ENCODE measurements at places on chromosomes 6 and 20. TPM values are rescaled to one million over a fixed set of nuclear protein-coding genes. Genes with fewer than 3 reads are reported as not detected.
A peak's percentile ranks its signal among the peaks of the same experiment; 100 is the strongest.

DNA sequence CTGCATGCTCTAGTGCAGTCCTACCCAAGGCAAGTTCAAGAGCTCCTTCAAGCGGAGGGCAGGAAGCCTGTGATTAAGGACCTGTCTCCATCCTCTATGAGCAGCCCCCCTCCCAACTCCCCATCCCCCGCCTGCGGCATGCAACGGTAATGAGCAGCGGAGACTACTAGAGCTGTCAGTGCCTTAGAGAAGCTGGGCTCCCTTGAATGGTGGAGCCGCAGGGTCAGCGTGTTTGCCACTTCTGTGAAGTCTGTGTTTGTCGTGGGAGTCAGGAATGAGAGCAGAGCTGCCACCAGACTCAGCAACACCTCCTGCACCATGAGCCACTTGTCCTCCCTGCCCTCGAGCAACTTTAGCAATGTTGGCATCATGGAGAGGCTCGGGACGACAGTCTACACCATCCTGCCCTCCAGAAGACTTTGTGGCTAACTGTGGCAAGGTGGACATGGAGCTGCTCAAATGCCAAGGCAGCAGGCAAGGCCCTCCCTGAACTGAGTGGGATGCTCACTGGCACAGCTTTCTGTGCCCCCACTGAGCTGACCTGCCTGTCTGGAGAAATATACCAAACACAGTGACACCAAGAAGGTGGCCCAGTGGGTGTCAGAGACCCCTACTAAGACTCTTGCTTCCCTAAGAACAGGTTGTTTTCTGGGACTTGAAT lies 23.8 kb upstream of the SYNDIG1 start:
- H3K36me3 ChIP-seq: no peaks in the 10 kb centered on the region
- no peak overlapping the region for H3K4me3 ChIP-seq
- no peaks in the 10 kb centered on the region for H3K4me1 ChIP-seq
- H3K27me3 ChIP-seq: no peaks in the 10 kb centered on the region
- no peak for DNase-seq

DNA sequence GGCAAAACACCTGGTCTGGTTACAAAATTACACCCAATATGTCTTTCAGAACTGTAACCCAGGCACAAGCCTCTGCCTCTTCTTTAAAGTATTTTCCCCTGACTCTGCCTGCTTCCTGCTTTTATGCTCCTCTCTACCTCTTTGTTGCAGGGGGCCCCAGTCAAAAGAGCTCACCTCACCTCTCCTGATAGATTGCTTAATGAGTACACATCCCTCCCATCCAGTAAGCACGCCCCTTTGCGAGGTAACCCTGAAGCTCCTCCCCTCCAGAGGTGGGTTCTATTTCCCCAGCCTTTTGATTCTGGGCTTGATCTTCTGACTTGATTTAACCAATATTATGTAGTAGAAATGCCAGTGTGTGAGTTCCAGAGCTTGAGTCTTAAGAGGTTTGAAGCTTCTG lies 56.6 kb upstream of the EYA2 start:
- no peak overlapping the region for H3K27ac ChIP-seq
- peaks cover 3% of the 10 kb centered on the region for H3K27me3 ChIP-seq
- H3K36me3 ChIP-seq: no peaks in the 10 kb centered on the region
- H3K4me3 ChIP-seq: no peak overlapping the region
- no peak for DNase-seq
- H3K4me1 ChIP-seq: no peaks in the 10 kb centered on the region

DNA sequence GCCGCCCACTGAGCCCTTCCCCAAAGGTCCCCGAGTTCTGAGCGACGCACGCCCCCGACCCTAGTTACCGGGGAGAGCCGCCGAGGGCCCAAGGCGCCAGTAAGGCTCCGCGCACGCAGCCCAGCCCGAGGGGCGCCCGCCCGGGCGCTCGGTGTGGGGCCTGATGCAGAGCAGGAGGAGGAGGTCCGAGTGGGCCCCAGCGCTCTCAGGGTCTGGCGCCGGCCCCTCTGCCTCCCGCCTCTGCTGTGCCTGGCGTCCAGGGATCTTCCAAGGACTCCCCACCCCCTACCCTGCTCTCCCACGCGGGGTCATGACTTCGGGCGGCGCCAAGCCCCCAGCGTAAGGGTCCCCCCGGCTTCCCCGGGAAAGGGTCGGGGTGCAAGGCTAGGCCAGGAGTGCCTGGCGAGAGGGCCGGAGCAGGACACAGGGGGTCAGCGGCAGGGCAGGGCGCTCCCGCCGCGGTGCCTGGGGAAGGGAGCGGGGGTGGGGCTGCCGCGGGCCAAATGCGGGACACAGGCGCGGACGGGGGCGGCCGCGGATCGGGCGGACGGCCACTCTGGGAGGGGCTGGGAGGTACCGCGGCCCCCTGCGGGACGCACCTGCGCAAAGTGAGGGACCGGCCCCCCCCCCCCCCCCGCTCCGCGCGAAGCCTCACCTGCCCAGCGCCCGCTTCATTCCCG lies 637 bp downstream of the ABHD12 start:
- no peaks in the 10 kb centered on the region for H3K27me3 ChIP-seq
- peak overlapping the region; percentile 48 for H3K27ac ChIP-seq
- H3K36me3 ChIP-seq: no peaks in the 10 kb centered on the region
- no peak for DNase-seq
- peaks cover 23% of the 10 kb centered on the region for H3K4me1 ChIP-seq
- H3K4me3 ChIP-seq: peak overlapping the region; percentile 93

DNA sequence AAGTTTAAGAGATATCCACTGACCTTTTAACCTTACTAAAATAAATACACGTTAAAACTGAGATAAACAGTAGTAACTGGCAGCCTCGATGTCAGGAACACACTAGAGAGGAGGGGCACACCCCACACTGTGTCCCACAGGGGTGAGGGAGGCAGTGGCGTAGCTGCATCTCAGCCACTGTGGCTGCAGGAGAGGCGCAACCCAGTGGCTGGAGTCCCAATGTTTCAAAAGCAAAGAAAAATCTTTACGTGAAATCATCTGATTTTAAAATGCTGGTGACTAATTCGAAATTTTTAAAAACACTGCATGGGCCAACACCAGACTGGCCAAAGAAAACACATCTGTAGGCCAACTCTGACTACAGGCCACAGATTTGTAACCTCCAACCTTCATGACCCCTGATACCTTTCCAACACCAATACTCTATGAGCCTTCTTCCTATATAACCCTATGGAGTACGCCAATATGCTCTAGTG lies 54.7 kb downstream of the TRAM2 start:
- H3K4me1 ChIP-seq: peaks cover 25% of the 10 kb centered on the region
- H3K36me3 ChIP-seq: no peaks in the 10 kb centered on the region
- H3K27me3 ChIP-seq: no peaks in the 10 kb centered on the region
- DNase-seq: no peak

GRCh38 chr20:62201173-62202082 lies 18.6 kb downstream of the MTG2 start:
- H3K4me1 ChIP-seq: no peaks in the 10 kb centered on the region
- no peak overlapping the region for H3K27ac ChIP-seq
- peaks cover 3% of the 10 kb centered on the region for H3K36me3 ChIP-seq

The HLA-DQA1 gene
- total RNA-seq: not detected

DNA sequence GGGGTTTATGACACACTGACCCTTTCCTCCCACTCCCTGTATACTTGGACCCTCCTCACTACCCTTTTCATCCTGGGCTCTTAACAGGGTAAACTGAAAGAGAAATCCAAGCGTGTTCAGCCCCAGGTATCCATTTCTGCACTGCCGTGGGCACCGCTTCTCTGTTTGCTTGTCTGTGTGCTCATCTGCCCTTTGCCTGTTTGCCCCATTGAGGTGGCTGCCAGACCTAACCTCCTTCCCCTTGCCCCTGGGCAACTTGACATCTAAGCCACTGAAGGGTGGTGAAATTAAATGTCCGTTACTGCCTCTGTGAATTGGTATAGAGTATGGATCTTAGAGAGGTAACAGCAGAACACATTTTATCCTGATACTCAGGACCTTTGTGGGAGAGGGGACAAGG lies 38.7 kb downstream of the ACSS2 start:
- peaks cover 29% of the 10 kb centered on the region for H3K4me1 ChIP-seq
- no peaks in the 10 kb centered on the region for H3K27me3 ChIP-seq
- peaks cover 64% of the 10 kb centered on the region for H3K36me3 ChIP-seq
- H3K4me3 ChIP-seq: no peak overlapping the region
- no peak overlapping the region for H3K27ac ChIP-seq

- H3K4me3 ChIP-seq: no peak overlapping the region
- H3K36me3 ChIP-seq: peaks cover 29% of the 10 kb centered on the region
- H3K27ac ChIP-seq: no peak overlapping the region
- no peaks in the 10 kb centered on the region for H3K27me3 ChIP-seq
Observed at GRCh38 chr6:127328043-127328609, 15.3 kb downstream of the ECHDC1 start.

DNA sequence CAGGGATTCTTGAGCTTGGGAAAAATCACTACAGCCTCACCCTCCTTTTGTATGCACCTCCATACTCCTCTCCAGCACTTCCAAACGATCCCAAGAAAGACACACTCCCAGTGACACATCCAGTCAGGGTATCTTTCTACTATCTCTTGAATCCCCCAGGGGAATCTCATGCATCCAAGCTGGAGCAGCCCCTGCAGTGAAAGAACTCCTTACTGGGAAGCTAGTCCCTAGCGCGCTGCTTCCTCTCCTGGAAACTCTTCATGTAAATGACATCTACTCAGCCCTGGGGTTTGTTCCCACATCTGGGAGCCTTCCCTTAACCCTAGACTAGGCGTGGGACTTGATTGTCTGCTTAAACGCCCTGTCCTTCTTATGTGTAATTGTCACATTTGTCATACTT lies 329.1 kb upstream of the QKI start:
- H3K4me1 ChIP-seq: no peaks in the 10 kb centered on the region
- no peak for DNase-seq
- H3K27ac ChIP-seq: no peak overlapping the region

DNA sequence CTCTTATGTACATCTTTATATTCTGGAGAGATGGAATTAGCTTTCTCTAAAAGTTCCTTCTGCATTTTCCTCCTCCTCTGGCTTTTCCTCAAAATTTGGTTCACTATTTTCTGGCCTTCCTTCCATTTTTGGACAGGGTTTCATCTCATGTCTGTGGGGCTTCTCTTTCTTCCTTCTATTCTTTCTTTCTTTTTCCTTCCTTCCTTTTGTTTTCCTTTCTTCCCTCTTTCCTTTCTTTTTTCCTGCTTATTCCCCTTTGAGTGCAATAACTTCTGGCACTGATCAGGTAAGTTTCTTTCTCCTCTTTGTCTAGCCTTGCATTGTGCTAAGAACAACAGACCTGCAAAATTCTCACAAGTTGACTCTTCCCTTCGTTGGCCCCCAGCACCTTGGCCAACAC lies 5.5 kb upstream of the ATRN start:
- H3K4me3 ChIP-seq: no peak overlapping the region
- H3K27ac ChIP-seq: no peak overlapping the region
- no peak for DNase-seq
- no peaks in the 10 kb centered on the region for H3K27me3 ChIP-seq
- peaks cover 3% of the 10 kb centered on the region for H3K4me1 ChIP-seq

The FERMT1 gene
- total RNA-seq: 20.6 TPM

- no peak overlapping the region for H3K27ac ChIP-seq
- DNase-seq: no peak
- peaks cover 54% of the 10 kb centered on the region for H3K4me1 ChIP-seq
- no peak overlapping the region for H3K4me3 ChIP-seq
- H3K27me3 ChIP-seq: no peaks in the 10 kb centered on the region
Observed at GRCh38 chr20:10560686-10561085, 113.1 kb downstream of the JAG1 start.
